ENCODE measurements at places on chromosomes 7 and 10.

DNA sequence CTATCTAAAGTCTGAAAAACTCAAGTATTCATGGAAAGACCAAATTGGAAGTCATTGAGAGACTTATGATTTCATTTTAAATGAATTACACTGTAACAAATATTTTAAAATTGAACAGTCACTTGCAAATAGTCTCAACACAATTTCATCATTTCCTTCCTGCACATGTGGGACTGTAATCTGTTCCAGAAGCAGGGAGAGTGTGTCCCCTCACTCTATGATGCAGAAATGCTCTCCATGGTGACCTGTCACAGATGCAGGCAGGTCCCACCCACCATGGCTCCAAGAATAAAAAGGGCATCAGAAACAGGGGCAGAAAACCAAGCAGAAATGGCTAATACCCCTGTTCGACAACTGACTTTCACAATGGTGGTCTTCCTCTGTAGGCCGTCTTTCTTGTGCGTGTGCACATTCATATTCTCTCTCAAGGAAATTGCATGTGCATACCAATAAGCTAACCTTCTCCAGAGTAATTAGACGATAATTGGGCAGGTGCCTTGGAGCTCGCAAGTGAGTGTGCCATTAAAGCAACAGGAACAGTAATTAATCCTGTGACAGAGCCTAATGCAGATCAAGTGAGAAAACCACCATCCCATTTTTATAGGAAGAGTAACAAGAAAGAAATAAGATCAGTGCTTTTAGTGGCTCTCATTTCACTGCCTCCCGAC is 170.9 kb downstream of the ZMYND11 start:
- no peak for DNase-seq

GRCh38 chr7:1777122-1777521 is 107.0 kb downstream of the ELFN1 start:
- DNase-seq, result no peak

DNA sequence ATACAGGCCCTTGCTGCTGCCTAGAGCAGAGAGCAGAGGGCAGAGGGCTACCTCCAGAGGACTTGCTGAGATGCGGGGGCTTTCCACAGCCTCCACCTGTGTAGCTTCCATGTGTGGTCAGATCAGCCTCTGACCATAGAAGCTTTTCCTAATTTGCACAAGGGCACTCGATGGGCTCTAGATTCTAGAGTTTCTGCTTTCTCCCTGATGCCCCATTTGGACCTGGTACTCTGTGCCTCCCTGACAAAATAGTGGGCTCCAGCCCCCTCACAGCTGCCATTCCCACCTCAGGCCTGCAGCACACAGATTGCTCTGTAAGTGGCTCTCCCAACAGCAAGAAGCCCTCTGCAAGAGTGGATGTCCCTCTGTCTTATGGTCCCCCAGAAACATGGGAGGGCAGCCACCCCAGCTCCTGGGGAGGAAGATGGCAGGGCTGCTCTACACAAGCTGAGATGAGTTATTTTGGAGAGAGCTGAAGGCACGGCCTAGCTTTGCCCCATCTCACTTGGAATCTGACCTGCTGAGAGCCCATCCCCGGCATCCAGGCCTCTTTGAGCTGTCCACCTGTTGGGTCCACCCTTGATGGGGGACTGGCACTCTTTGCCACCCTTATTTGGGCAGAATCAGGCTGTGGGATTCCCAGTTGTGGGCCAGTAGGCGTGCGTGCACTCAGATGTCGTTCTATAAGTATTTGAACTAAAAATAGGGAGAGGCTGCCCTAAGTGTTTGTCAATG is 16.7 kb downstream of the TMEM273 start:
- no peak for DNase-seq

DNA sequence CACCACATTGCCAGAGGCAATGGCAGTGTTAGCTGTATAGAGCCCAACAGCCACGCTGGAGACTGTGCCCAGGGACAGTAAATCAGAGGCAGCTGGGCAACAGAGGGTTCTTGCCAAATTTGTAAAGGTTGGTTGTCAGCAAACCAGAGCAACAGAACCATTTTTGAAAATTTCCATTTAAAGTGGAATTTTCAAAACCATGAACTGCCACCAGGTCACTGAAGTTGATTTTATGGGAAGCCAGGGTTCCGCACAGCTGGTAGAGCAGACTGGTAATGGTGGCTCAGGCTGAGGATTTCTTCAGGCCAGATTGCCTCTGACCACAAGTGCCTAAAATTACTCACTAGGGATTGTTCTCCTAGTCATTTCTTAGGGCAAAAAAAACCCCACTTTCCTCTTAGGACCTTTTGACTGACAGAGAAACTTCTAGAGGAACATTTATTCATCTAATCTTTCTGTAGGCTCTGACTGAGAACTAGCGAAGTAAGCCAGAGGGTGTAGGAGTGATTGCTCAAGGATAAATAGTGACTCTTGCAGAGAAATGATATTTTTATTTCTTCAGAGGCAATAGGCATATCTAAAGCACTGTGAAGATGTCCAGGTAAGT is 342.4 kb downstream of the BBS9 start:
- DNase-seq, result no peak

- DNase-seq, result no peak
These were observed 240.0 kb downstream of the ARHGAP21 start for GRCh38 chr10:24483701-24484100.

- DNase-seq, result no peak
These were observed 291.1 kb downstream of the ZNF248 start for GRCh38 chr10:37566332-37566731.

GRCh38 chr7:69739931-69740431 is 141.7 kb downstream of the AUTS2 start:
- DNase-seq, result no peak

GRCh38 chr7:80439894-80440821 is 71.7 kb downstream of the GNAT3 start:
- no peak for DNase-seq

- DNase-seq, result no peak
These were observed 95.1 kb upstream of the FZD1 start for GRCh38 chr7:91168871-91169829.

DNA sequence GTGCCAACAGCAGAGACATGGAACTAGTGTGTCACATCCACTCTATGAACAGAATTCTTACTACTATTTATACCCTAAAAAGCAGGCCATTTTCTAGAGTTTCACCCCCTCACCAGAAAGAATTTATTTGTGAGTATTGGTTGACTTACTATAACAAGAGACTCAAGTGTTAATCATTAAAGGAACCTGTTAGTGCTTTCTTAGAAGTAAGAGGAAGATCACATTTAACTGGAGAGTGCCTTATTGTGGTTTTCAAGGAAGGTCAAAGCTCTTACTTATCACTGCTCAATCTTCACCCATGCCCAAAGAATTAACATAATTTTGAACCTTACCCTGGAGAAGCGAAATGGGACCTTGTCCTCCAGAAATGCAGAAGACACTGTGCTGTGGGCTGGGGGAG is 169.3 kb upstream of the PRSS1 start:
- no peak for DNase-seq

- DNase-seq, result no peak
These were observed 23.4 kb upstream of the ARID5B start for GRCh38 chr10:61877887-61878739.

- DNase-seq, result no peak
These were observed 97.0 kb downstream of the BICC1 start for GRCh38 chr10:58609532-58610150.

GRCh38 chr7:26599982-26600381 is 264.4 kb downstream of the SKAP2 start:
- no peak for DNase-seq

DNA sequence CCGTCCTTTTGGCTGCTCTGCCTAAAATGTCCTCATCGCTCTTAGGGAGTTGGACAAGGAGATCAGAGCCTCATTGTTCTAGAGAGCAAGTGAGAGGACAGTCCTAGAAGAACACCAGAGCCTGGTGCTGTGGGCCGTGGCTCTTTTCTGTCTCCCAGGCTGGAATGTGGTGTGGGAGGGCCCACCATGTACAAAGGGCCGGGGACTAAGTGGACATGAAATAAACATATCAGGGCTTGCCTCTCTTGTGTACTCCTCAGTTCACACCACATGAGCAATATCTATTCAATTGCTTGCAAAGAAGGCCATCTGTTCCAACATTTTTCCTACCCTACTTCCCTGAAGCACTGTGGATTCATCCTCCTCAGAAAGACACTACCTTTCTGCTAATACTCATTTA is 510.4 kb downstream of the SUGCT start:
- DNase-seq, result no peak
